Hypothalamus (tissue), 51 donors: ENCODE measurements at places on chromosomes 3 and 15.

GRCh38 chr3:107668963-107669362, 146.2 kb downstream of the BBX start:
- DNase-seq: no peak

DNA sequence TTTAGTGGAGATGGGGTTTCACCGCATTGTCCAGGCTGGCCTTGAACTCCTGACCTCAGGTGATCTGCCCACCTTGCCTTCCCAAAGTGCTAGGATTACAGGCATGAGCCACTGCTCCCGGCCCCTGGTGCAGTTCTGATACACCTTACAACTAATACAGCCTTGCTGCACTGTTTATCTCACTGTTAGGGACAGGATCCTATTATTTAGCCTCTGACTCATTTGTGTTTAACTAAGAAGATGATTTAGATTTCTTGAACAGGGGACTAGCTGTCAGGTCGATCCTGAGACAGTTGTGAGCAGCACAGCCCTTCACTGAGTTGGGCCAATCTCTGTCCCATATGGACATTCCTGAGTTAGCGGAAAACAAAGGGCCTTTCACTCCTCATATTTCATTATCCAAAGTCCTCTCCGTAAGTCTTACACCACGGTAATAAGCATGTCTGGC, 19.2 kb downstream of the GYG1 start:
- no peak for DNase-seq

DNA sequence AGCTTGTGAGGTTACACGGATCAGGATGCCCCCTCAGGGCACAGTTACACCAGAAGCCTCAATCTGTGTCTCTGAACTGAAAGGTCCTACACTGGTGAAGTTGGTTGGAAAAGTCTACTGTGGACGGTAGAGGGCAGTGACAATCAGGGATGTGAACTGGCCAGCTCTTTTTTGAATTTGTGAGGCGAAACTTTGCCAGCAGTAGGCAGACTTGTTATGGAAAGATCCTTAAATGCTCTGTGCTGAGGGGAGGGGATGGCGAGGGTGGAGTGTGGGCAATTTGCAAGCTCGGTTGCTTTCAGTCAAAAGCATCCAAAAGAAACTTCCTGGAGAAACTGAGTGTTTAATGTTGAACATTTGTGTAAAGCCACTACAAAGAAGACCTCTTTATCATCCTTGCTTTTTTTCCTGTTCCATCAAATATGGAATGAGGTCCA, 127.4 kb upstream of the ABHD17C start:
- DNase-seq: no peak

DNA sequence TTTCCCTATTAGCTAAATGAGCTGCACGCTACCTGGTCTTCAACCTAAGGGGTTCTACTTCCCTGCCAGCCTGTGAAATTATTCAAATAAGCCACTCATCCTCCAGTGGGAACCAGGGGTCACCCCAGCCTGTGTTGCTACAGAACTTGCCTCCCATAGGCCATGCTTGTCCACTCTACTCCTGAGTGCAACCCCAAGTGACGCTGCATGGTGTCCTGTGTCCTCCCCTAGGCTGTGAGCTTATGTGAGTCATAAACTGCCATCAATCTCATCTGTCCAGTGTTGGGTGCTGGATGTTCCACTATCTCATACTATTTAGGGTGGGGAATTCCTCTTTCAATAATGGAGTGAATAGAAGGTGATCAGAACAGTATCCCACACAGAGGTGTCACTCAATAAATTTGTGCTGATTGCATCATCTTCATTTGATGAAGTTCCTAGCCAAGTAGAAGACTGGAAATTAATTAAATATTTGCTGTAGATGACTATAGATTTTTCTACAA, 49.8 kb upstream of the SSR3 start:
- no peak for DNase-seq

DNA sequence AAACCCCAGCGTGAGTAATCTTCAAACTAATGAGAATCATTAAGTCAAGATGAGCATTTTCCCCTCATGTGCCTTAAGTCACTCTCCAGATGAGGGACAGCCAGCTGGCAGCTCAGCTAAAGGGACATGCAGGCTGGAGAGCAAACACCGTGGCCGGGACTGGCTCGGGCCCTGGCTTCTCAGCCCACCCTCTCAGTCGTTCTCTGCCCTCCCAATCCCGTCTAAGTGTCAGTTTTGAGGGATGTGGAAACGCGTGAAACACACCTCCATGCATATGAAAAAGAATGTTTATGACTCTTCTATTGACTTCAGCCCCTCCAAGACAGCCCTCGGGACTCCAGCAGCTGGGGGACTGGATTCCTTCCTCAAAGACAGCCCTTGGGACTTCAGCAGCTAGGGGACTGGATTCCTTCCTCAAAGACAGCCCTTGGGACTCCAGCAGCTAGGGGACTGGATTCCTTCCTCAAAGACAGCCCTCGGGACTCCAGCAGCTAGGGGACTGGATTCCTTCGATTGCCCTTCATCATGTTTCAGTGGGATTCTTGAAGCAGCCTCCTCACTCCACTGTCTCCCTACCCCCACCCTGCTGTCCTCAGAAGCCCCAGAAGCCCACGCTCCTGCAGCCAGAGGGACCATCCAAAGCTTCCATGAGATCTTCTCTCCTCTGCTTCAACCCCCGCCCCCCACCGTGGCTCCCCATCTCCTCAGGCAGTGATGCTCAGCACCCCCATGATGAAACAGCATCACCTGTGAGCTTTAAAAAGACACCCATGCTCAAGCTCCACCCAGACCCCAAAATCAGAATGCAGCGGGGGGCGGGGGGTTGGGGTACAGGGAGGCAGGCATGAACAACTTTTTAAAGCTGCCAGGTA, 228.9 kb downstream of the XXYLT1 start:
- DNase-seq: no peak

DNA sequence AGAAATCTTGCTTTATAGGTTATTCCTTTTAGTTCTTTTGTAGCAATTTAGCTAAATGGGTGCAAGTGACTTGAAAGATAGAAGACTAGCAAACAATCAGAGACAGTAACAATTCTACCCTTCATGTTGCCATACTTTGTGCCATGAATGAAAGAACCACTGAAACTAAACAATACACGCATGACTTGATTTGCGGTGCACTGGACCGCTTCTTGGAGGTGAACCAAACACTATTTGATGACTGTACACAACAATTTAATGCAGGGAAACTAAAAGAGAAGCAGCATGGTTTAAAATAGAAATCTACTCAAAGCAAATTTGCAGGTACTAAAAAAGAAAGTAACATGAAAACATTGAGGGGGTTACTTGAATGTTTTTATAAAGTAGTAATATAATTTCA, 331.0 kb upstream of the RARB start:
- no peak for DNase-seq

GRCh38 chr3:170707899-170708298, 122.0 kb upstream of the SLC7A14 start:
- DNase-seq: no peak

- DNase-seq: no peak
Observed at GRCh38 chr3:115704661-115705338, 81.5 kb downstream of the GAP43 start.

GRCh38 chr3:48408823-48409281, 21.0 kb downstream of the PLXNB1 start:
- DNase-seq: no peak

DNA sequence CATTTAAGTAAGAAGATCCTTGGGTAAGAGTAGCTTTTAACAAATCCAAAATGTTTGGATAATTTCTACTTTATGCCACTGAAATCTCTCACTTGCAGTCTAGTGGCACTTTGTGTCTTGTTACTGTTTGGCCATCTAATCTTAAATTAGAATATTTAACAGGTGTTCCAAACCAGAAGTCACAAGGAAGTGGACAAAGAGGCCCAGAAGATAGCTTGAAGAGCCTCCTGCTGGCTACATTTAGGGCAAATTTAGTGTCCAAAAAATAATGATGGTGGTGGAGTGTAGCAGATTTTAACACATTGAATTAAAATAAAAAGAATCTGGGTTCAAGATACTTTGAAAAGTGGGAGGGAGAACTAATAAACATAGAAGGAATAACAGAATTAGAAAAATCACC, 172.2 kb downstream of the GHSR start:
- no peak for DNase-seq

- DNase-seq: no peak
Observed at GRCh38 chr3:133113526-133113925, 75.3 kb downstream of the TMEM108 start.

DNA sequence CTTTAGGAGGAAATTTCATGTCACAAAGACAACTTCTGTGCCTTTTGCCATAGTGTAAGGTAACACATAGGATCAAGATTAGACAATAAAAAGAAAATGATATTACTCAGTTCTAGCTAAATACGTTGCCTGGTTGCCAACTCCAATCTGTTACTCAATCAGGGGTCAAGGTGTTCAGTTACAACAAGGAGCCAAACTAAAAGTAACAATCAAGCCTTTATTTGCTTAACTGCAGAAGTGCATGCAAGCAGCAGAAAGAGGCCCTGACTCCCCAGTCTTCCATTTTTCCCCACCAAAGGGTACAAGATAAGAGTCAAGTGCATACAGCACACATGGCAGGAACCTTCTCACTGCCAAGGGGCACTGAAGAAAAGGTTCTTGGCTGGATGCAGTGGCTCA, 28.3 kb upstream of the PPP4R2 start:
- DNase-seq: no peak

DNA sequence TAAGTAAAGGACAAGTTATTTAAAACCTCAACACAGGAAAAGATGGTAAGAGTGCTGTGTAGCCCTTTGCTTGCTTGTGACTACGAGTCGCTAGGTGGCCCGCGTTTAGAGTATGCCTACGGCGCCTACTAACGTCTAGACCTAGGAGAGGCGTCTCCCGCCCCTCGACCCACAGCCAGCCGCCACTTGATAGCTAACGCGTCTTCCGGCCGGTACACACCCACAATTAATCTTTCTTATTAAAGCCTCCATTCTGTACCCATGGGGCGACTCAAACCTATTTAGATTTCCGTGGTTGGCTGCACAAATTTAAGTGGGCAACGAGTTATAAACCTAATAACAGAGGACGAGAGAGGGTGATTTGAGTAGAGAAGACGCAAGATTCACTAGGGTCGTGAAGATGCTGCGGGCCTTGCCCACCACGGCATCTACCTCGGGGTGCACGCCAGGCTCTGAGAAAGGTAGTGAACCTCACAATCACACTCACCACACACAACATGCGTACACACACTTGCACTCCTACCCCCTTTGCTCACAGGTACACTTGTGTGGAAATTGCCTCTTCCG, 12.0 kb downstream of the SOX2 start:
- DNase-seq: peak; percentile 27
